Naive thymus-derived CD8-positive, alpha-beta T cell (primary cell): ENCODE measurements at places on chromosomes 5 and 9.

DNA sequence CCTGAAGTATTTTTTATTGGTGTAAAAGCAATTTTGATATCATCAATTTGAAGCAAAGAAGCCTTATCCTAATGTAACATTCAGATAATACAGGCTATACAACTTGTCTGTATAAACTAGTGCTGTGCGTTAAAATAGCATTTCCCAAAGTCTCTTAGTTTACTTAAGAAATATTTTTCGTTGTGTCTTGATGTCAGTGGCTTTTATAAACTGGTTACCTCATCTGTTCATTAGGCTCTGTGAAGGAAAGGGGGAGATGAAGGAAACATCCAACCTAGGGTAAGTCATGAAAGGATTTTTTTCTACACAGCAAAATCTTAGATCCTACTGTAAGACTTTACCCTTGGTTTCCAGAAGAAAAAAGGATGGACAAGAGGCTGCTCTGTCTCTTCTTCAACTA lies 272.9 kb downstream of the PJA2 start:
- DNase-seq = no peak

DNA sequence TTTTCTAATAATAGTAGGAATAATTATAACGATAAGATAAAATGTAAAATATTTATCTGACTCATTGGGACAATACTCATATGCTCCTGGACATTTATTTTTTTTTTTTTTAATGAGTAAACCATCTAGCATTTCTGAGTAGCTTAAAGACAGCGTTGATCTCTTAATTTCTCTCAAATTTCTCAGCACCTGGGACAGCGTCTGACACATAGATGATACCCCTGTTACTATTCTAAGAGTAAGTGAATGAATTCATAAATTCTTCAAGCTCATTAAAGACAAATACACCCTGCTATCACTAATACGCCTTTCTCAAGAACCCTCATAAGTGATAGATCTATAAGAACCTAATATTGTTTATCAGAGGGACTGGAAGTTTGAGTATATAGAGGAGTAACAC lies 12.0 kb upstream of the HTR4 start:
- no peak for DNase-seq

DNA sequence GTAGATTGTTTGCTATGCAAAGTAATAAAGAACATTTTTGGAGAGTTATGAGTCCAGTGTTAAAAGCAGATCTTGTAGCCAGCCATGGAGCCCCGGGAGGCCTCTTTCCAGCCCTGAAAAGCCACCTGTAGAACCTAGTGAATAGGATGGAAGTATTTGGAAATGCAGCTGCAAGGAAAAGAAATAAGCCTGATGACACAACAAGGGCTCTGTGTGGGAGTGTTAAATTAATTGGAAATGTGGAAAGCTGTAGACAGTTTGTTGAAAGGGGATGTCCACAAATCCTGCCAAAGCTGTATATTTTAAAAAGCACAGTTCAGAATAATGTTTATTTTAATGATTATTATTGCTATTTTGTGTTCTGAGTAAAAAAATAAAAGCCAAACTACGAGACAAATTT lies 152.5 kb upstream of the GHR start:
- no peak for DNase-seq

GRCh38 chr5:22910523-22910922 lies 57.4 kb upstream of the CDH12 start:
- no peak for DNase-seq
